ENCODE measurements at places on chromosomes 5 and 9. TPM values are rescaled to one million over a fixed set of nuclear protein-coding genes. Genes with fewer than 3 reads are reported as not detected.

The MLANA gene
- total RNA-seq, result not detected

The RELL2 gene
- 5.2 TPM for total RNA-seq

The PLAC8L1 gene
- total RNA-seq, result not detected

The NR5A1 gene
- total RNA-seq, result 0.17 TPM

The SLC12A2 gene
- total RNA-seq, result 12.3 TPM

The PPP2CA gene
- 250 TPM for total RNA-seq

The ADAMTS13 gene
- 0.60 TPM for total RNA-seq

The TOR4A gene
- total RNA-seq, result 25.2 TPM

The SLC25A2 gene
- total RNA-seq, result not detected

The PRR16 gene
- total RNA-seq, result 0.05 TPM

The C5orf24 gene
- total RNA-seq, result 16.0 TPM

The PTPRD gene
- total RNA-seq, result 0.35 TPM

The LCN12 gene
- total RNA-seq, result 1.2 TPM

The FLT4 gene
- total RNA-seq, result 3.6 TPM

The CTSL gene
- 617 TPM for total RNA-seq

The OSMR gene
- 59.6 TPM for total RNA-seq

The SLCO6A1 gene
- total RNA-seq, result not detected

The RETREG1 gene
- total RNA-seq, result 2.8 TPM

The PRDM9 gene
- total RNA-seq, result 0.02 TPM

The TMC1 gene
- total RNA-seq, result 0.02 TPM

The LRRC19 gene
- not detected for total RNA-seq

The DMRT2 gene
- total RNA-seq, result not detected

The ZNF454 gene
- not detected for total RNA-seq

The PCDHA1 gene
- total RNA-seq, result 0.14 TPM

The DMGDH gene
- not detected for total RNA-seq

The SAXO1 gene
- total RNA-seq, result not detected

The SERF1A gene
- 1.5 TPM for total RNA-seq

The CCL21 gene
- total RNA-seq, result not detected

The PTGES gene
- total RNA-seq, result 187 TPM

The EIF4E1B gene
- not detected for total RNA-seq

The IQGAP2 gene
- 2.0 TPM for total RNA-seq

The MRRF gene
- total RNA-seq, result 72.6 TPM

The ZNF622 gene
- total RNA-seq, result 70.6 TPM

The MARVELD2 gene
- total RNA-seq, result 2.5 TPM

The SEMA6A gene
- 0.15 TPM for total RNA-seq
